ENCODE measurements at places on chromosomes 5 and 9. TPM values are rescaled to one million over a fixed set of nuclear protein-coding genes. Genes with fewer than 3 reads are reported as not detected.

DNA sequence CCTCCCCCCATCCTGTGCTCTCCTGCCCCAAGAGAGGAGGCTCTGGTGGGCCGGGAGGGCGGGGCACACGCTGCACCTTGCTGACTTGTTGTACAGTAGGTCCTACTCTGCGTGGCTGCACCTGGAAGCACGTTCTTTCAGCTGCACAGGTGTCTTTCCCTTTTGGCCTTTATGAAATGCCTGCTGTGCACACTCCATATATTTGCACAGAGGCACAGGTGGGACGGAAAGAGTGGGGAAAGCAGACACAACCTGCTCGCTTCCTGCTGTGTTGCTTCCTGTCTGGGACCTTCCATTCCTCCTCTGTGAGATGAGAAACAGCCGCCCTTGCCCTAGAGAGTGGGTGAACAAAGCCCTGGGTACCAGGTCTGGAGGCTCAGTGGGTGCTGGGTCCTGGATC lies 4.8 kb downstream of the USP20 start:
- DNase-seq: no peak

GRCh38 chr9:98374385-98375051 lies 119.1 kb upstream of the TBC1D2 start:
- DNase-seq: no peak

TMEM171 gene
- total RNA-seq: not detected

DNA sequence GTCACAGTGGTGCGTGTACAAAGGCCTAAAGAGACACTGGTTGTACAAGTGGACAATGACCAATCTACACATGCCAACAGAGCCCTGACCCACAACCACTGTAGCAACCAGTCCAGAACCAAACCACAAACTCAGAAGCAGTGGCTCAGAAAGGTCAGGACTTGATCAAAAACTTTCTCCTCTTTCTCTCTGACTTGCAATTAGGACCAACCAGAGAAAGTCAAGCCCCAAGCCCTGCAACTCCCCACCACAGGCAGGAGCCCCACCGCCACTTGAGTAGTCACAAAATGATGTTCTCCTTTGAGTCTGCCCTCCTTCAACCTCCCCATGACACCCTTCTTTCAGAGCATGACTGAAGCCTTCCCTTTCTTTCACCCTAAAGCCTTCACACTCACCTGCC lies 291.8 kb downstream of the CDH10 start:
- no peak for DNase-seq

PITX1 gene
- 0.47 TPM for total RNA-seq

Data from lower lobe of right lung (tissue), 2 donors.